ENCODE measurements at places on chromosomes 2 and 18.

GRCh38 chr2:70557171-70557838, 3.7 kb upstream of the TGFA start:
- DNase-seq = no peak

DNA sequence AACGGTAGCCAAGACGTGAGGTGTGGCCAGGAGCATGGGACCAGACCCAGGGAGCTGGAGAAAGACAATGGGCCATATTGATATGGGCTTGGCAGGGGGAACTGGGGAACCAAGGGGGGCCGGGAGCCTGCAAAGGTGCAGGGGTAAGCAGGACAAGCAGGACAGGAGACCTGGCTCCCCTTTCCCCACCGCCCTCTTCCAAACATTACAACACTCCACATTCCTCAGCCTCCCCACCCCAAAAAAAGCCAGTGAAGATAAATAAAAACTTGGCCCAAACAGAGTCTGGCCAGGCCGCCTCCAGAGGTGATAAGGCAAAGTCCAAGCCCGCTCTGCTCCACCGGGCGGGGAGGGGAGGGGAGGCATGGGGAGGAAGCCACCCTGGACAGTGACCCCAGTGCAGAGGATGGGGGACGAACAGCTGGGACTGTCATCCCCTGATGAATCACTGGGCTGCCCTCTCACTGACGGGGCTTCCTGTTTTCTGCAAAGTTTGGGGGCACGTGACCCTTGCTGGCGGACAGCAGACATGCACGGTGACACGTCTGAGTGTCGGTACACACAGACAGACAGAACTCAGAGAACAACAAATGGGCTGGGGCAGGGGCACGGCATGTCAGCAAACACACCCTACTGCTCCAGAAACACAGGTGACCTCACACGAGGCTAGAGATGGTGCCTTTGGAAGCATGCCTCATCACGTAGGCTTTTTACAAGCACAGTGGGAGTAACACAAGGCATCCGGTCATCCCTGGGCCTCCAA, 100.2 kb downstream of the TNS1 start:
- no peak for DNase-seq

DNA sequence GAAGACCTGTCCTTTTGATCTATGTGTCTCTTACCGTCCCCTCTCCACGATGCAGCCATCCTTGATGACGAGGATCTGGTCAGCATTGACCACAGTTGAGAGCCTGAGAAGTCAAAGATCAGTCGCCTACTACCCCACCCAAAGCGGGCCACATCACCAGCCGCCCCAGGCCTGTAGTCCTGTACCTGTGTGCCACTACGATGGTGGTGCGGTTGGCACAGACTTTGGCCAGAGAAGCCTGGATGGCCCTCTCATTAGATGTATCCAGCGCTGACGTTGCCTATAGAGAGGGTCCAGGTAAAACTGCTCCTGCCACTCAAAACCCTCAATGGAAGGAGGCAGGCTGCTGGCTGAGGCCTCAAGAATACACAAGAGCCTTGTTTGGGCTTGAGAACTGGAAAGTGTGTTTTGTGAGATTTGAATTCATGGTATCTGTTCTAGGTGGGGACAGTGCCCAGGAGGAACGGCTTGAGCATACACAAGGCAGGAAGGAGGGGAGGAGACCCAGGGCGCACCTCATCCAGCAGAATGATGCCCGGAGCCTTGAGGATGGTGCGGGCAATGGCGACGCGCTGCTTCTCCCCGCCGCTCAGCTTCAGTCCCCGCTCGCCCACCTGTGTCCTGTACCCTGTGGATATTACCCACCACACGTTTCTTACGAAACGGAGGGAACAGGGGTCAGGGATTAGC, 3.8 kb downstream of the ZFAND2B start:
- DNase-seq = no peak

- DNase-seq = no peak
Measured at GRCh38 chr2:8573942-8574195, 108.0 kb upstream of the ID2 start.

DNA sequence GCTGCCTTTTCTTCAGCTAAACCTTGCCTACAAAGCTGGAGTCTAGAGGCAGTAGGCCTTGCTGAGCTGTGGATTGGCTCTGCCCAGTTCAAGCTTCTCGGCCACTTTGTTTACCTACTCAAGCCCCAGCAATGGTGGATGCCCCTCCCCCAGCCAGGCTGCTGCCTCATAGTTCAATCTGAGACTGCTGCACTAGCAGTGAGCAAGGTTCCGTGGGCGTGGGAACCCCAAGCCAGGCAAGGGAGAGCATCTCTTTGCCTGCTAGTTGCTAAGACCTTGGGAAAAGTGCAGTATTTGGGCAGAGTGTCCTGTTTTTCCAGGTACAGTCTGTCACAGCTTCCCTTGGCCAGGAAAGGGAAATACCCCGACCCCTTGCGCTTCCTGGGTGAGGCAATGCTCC, 68.9 kb downstream of the VAPA start:
- no peak for DNase-seq

- DNase-seq = no peak
Measured at GRCh38 chr18:8660316-8660715, 45.0 kb upstream of the MTCL1 start.

Measured in cortex of kidney (tissue), 1 donor.